ENCODE measurements at places on chromosomes 11 and 22.
A peak's percentile ranks its signal among the peaks of the same experiment; 100 is the strongest.

DNA sequence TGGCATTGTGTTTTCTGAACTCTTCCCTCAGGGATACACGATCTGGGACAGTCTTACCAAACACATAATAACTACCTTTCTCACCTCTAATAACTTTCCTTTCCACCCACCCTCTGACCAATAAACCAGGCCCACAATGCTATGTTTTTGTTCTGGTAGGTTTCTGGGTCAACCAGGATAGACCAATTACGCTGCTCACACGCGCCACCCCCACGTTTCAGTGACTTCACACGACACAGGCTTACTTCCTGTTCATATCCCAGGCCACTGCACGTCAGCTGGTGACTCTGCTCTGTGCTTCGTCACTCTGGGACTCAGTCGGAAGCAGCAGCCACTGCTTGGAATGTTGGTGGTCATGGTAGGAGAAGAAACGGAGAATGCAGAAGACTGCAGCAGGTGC, 2.5 kb downstream of the KRTAP5-4 start:
- peak; percentile 9 for DNase-seq

DNA sequence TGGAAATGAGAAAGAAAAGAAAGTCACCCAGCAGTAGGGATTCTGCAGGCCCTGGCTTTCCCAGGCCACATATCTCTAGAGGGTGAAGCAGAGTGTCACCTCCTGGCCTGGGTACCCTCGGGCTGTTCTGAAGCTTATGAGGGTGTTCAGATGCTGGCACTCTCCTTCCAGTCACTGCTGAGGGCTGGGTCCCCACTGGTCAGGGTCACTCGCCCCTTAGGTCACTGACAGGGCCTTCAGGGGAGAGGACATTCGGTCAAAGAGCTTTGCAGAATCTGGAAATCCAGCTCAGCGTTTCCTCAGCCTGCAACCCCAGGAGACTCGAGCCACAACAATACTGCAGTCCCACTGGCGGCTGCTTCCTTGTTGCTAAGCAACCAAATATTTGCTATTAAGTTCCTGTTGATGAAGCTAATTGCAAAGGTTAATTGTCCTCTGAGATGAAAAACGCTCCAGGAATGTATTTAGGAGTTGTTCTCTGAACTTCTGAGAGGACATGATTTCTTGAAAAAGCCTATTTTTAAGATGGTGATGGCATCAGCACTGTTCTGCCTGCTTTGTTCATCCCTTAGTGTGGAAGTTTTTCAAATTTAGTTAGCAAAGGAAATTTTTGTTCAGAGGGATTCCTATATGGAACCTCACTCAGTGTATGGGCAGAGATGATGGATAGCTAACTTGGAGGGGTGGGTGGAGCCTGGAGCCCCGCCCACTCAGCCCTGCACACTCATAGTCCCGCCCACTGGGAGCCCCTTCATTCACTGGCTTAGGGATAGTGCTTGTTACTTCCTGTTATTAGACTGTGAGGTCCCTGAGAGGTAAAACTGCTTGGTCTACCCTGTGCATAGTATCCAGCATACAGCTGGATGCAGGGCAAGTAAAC, 109.2 kb downstream of the CSNK2A3 start:
- DNase-seq: peak; percentile 15

DNA sequence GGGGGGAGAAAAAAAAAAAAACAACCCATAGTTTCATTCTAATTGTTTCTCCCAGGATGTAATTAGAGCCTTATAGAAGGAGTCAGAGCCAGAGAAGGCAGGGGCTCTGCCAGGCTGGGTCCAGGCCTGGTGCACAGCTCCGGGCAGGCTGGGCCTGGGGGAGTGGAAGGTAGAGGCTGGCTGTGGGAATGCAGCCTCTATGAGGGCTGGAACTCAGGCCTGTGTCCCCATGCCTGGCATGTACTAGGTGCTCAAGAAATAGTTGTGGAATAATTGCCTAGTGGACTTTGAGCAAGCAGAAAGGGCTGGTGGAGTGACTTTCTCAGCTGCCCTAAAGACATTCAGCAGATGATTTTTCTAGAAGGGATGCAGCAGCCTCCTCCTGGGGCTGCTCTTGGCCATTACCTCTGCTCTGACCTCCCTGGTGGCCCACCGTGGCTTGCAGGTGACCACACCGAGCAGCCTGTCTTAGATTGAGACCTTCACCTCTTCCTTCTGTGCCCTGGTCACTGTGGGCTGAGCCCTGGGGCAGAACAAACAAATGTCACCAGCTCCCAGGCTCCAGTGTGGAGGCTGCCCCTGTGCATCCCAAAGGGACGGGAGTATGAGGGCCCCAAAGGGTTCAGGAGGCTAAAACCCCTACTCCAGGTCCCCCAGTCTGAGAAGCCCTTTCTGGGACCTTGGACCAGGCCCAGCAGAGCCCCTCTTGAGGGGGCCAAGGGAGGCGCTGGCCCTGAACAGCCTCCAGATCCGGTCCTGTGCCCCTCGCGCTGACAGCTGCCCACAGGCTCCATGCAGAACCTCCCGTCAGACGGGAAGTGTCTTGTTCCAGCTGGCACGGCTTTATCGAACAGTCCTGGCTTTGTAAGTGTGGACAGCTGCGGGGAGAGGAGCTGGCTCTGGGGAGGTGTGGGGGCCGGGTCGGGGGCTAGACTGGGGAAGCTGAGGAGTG, 18.8 kb downstream of the MYEOV start:
- no peak for DNase-seq

DNA sequence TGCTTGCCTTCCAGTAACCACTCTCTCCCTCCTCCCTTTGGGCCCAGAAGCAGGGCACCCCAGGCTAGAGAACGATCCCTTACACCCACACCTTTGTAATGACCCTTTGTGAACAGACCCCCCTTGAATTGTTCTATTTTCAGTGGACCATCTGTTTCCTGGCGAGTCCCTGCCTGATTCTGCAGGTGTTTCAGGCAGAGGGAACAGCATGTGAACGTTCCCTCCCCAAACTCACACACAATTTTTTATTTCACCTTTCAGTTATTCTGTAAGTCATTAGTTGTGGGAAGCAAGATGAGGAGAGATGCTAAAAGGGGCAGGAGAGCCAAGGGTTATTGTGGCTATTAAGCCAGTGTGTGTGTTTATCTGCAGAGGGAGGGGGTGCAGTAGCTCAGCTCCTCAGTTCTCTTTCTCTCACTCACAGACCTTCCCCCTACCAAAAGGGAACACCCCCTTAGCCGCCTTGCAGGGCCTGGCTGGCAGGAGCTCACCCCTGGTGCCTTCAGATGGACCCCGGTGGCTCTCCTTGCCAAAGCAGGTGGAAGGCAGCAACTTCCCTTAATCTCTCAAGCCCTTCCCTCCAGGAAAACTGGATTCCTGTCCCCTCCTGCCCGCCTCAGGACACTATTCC, 64.8 kb upstream of the SPON1 start:
- no peak for DNase-seq

- DNase-seq: peak; percentile 51
Measured at GRCh38 chr22:22692707-22693530, 48.5 kb downstream of the GGTLC2 start.

GRCh38 chr11:36746886-36747710, 149.1 kb upstream of the RAG2 start:
- peak; percentile 77 for DNase-seq

DNA sequence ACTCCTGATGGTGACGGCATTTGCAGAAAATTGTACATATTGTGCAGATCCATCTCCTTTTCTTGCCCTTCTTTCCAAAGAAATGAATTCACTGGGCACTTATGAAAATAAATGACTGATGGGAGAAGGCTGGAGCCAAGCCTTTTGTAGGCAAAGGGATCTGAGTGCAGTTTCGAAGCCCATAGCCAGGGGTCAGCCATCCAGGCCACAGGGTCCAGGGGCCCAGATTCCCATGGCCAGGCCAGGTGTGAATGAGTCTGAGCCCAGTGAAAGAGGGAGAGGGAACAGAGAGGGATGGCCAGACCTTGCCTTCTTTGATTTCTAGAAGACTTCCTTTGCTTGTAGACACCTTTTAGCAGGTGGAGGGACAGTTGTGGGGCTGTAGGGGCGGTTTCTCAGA, 209.1 kb downstream of the KIRREL3 start:
- DNase-seq: no peak

- no peak for DNase-seq
Measured at GRCh38 chr22:43289531-43289963, 53.6 kb downstream of the SCUBE1 start.

DNA sequence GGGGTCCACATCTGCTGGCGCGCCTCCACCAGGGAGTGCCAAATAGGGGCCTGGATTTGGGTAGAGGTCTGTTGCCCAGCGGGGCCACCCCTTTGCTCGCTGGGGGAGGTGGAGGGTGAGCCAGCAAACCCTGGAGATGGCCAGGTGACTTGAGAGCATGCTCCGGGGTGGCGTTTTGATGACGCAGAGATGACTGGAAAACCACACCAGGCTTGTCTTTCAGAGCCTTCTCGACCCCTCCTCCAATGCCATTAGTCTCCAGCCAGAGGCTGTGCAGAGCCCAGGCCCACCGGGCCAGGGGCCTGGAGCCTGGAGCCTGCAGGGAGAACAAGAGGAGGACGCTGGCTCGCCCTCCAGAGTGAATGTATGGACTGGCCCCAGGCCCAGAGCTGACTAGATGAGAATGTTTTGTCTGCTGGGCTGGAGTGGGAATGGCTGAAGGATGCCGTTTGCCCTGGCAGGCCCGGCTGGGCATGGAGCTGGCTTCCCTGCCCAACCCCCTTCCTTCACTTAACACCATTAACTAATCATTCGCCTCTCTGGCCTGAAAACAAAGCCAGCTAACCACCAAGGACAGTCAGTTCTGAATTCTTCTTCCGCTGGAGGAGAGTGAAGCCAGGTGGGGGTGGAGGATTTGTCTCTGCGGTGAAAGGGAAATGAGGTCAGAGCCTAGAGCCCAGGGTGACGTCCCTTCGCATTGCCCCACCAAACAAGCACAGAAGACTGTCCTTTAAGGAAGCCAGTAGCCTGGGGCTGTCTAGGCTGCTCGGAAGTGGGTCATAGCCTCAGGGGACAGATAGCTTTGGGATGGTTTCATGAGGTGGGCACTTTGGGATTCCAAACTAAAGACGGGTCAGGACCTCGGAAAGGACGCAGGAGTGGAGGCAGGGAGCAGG, 1.6 kb upstream of the MCAM start:
- DNase-seq: peak; percentile 37

GRCh38 chr22:46126853-46127385, 23.4 kb upstream of the PPARA start:
- no peak for DNase-seq

- no peak for DNase-seq
Measured at GRCh38 chr22:23904573-23905254, 10.5 kb downstream of the MIF start.

- DNase-seq: no peak
Measured at GRCh38 chr11:65448074-65448417, 25.4 kb downstream of the NEAT1 start.

- no peak for DNase-seq
Measured at GRCh38 chr11:73330569-73331093, 22.6 kb downstream of the ARHGEF17 start.

DNA sequence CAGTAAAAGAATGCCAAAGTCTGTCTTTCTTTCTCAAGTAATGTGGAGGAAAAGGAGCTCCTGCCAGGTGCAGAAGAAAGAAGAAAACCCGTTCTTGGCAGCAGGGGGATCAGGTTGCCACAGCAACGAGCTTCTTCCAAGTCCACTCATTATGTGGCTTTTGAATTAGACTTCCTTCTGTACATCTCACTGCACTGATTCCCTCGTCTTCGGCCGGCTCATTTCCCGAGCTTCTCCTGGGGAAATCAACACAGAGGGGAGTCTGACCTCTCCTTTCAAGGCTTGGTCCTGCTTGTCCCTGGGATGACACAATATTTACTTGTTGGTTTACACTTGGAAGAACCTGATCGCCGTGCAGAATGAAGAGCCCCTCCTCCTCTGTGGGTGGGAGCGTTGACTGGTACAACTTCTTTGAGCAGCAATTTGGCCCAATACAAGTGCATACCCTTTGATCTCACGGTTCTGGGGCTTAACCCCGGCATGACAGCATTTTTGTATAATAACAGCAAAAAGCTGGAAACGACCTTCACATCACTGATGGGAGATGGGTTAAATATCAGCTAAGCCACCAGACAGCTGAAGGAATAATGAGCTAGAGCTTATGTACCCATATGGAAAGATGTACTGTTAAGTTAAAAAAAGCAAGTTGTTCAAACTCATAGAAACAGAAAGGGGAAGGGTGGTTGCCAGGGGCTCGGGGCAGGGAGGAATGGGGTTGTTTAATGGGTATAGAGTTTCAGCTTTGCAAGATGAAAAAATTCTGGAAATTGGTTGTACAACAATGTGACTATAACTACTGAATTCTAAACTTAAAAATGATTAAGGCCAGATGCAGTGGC, 35.4 kb downstream of the MCHR1 start:
- DNase-seq: no peak

DNA sequence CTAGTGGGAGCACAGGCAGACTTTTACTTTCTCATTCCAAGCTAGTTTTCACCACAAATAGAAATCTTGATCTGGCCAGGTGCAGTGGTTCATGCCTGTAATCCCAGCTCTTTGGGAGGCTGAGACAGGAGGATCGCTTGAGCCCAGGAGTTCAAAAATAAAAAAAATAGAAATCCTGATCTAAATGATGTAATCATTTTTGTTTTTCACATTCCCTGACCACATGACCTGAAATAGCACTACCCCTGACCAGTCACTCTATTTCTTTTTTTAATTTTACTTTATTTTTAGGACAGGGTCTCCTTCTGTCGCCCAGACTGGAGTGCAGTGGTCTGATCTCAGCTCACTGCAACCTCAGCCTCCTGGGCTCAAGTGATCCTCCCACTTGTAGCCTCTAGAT, 2.3 kb upstream of the TCN2 start:
- no peak for DNase-seq

DNA sequence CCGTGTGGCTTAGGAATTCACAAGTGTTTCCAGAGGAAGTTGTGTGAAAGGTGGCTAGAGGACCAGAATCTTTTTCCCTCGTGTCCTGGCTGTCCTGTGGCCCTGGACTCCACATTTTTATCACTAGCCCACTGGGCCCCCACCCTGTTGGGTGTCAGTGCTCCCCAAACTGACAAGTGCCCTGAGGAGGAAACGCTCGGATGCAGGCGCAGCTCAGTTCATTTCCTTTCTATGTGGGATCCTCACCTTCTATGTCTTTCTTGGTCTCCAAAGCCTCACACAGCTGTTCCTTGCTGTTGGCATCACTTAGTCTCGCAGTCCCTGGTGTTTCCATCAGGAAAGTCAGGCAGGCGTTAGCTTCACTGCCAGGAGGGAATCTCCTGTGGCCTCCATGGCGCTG, 68.0 kb upstream of the KCNQ1OT1 start:
- no peak for DNase-seq

GRCh38 chr11:11884774-11885481, 43.2 kb downstream of the USP47 start:
- DNase-seq: no peak

DNA sequence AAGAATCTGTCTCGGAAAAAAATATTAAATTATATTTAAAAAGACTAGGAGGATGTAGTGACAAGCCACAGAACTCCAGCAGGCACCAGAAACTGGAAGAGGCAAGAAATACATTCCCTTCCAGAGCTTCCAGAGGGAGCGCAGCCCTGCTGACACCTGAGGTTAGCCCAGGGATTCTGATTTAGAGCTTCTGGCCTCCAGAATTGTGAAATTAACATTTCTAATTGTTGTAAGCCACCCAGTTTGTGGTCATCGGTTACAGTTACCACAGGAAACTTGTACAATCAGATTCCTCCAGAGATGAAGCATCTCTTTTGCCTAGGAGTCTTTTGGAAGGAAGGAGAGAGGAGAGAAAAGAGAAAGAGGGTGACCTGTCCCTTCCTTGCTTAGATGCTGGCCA, 6.4 kb upstream of the UBASH3B start:
- no peak for DNase-seq

Measured in stimulated activated naive CD4-positive, alpha-beta T cell treated with Interleukin-2 at 50 U/mL for 16 hours (primary cell).